Breast epithelium (tissue), 4 donors: ENCODE measurements at places on chromosomes 2 and 18.
A peak's percentile ranks its signal among the peaks of the same experiment; 100 is the strongest.

DNA sequence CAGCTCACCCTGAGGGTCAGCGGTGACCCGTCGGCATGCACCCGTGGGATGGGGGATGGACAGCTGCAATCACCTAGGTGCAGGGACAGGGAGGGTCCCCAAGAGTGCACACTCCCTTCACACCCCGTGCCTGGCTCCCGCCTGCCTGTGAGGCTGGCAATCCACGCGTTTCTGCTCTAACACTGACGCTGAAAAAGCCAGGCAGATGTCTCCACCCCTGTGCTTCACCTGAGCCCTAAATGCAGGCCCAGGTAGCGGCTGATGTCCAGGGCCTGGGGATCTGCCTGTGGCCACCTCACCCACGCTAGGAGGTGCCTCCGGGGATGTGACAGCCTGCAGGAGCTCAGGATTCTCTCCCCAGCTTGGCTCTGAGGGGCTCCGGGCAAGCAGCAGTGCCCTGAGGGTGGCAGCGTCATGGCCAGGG, 212.0 kb upstream of the SALL3 start:
- no peak overlapping the region for H3K4me3 ChIP-seq
- H3K27me3 ChIP-seq: no peaks in the 10 kb centered on the region
- no peaks in the 10 kb centered on the region for H3K4me1 ChIP-seq
- H3K36me3 ChIP-seq: no peaks in the 10 kb centered on the region
- no peak overlapping the region for H3K27ac ChIP-seq

- peaks cover 3% of the 10 kb centered on the region for H3K36me3 ChIP-seq
- H3K27me3 ChIP-seq: no peaks in the 10 kb centered on the region
- no peak overlapping the region for H3K4me3 ChIP-seq
- no peak for DNase-seq
- H3K4me1 ChIP-seq: no peaks in the 10 kb centered on the region
- H3K27ac ChIP-seq: no peak overlapping the region
Measured at GRCh38 chr2:171813126-171813525, 80.9 kb downstream of the SLC25A12 start.

- H3K27ac ChIP-seq: no peak overlapping the region
- no peak for DNase-seq
- no peaks in the 10 kb centered on the region for H3K27me3 ChIP-seq
- H3K4me1 ChIP-seq: no peaks in the 10 kb centered on the region
- H3K36me3 ChIP-seq: no peaks in the 10 kb centered on the region
Measured at GRCh38 chr2:124572934-124573634, 548.0 kb downstream of the CNTNAP5 start.

DNA sequence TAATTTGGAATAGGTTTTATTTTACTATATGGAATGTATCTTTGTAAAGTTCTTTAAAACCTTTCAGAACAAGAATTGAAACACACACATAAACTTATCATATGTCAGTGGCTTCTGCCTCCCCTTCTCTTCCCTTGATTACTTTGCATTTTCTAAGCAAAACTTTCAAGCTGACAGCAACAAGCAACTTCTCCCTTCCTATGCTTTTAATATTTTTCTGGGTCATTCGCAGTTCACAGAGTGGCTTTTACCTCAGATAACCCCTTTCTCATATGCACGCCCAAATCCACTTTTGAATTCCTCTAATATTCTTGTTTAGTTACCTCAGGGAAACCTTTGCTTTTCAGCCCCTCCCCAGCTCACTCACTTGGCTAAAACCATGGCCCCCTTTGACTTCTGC, 36.7 kb upstream of the CDC42EP3 start:
- no peaks in the 10 kb centered on the region for H3K4me1 ChIP-seq
- DNase-seq: no peak
- H3K36me3 ChIP-seq: no peaks in the 10 kb centered on the region
- no peak overlapping the region for H3K4me3 ChIP-seq

DNA sequence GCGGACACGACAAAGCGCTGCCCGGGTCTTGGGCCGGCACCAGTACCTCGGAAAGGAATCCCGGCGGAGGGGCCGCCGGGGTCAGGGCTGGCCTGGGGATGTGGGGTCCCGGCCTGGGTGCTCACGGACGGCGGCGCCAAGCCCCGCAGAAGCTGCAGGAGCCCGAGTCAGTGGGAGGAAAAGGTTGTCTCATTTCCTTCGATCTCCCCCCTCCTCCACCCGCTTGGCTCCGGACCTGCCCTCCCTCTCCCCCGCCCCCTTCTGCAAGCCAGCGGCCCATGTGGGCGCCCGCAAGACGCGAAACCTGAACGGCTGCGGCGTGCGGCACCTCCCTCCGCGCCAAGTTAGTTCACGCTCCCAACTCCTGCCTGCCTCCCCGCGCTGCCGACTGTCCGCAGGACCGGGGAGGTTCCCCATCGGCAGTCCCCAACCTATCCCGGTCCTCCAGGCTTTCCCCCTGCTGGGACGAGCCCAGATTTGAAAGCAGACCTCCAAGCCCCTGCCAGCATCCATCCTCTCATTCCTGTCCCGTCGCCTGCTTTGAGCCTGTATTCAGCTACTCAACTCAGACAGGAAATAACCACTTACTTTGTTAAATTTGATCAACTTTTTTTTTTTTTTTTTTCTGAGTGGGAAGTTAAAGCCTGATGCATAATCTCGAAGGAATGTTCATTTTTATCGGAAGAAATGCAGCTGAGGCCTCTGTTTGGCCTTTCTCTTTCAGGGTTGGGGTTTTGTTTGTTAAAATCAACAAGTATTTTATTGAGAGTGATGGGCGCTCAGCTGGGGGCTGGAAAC, at the start of gene EVA1A:
TSS of gene EVA1A (minus strand) at position 172 of the 798 bp plus-strand sequence. CDS start 42,799 bp downstream, outside the sequence.
- H3K36me3 ChIP-seq: no peaks in the 10 kb centered on the region
- no peak for DNase-seq
- peak within 1 kb of the TSS; percentile 43 for H3K4me3 ChIP-seq
- no peaks in the 10 kb centered on the region for H3K27me3 ChIP-seq

DNA sequence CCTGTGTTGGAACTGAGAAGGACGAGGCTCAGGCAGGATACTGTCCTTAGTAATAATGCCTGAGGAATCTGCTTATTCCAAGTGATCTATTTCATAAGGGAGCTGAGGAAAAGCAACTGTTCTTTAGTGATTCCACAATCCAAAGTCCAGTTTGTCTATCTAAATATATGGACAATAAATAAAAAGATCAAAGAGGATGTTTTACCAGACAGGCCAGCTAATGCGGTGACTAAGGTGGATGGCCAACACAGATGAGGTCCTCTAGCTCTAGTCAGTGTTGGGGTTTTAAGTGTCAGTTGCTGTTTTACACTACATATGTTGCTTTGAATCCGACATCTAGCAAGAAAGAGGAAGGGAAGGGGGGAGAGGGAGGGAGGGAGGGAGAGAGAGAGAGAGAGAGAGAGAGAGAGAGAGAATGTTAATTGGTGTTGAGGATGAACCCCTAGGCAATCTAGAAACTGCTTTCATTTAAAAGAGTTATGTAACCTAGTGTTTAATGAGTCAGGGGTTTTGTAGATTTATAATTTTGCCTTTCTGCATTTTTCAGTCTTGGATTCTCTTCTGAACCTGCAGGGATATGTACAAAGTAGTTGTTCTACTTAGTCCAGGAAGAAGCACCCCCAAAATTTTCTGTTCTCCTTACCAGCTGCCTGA, 27.0 kb upstream of the SCN1A start:
- no peaks in the 10 kb centered on the region for H3K36me3 ChIP-seq
- no peak for DNase-seq
- H3K4me1 ChIP-seq: no peaks in the 10 kb centered on the region
- H3K4me3 ChIP-seq: no peak overlapping the region

DNA sequence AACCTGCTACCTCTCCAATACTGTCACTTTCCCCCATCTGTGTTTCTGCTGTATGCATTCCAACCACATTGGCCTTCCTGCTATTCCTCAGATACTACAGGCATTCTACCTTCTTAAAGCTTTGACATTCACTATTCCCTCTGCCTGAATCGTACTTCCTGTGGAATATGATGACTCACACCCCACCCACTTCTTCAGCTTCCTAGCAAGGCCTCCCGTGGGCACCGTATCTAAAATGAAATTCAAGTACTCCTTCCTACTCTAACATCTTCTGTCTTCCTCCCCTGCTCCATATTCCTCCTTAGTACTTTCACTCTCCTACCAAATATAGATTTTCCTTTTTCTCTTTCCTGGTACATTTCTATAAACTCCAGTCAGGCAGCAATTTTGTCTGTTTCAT, 710.4 kb downstream of the RNF144A start:
- no peak overlapping the region for H3K27ac ChIP-seq
- DNase-seq: no peak
- H3K4me1 ChIP-seq: no peaks in the 10 kb centered on the region
- H3K36me3 ChIP-seq: no peaks in the 10 kb centered on the region
- no peak overlapping the region for H3K4me3 ChIP-seq

DNA sequence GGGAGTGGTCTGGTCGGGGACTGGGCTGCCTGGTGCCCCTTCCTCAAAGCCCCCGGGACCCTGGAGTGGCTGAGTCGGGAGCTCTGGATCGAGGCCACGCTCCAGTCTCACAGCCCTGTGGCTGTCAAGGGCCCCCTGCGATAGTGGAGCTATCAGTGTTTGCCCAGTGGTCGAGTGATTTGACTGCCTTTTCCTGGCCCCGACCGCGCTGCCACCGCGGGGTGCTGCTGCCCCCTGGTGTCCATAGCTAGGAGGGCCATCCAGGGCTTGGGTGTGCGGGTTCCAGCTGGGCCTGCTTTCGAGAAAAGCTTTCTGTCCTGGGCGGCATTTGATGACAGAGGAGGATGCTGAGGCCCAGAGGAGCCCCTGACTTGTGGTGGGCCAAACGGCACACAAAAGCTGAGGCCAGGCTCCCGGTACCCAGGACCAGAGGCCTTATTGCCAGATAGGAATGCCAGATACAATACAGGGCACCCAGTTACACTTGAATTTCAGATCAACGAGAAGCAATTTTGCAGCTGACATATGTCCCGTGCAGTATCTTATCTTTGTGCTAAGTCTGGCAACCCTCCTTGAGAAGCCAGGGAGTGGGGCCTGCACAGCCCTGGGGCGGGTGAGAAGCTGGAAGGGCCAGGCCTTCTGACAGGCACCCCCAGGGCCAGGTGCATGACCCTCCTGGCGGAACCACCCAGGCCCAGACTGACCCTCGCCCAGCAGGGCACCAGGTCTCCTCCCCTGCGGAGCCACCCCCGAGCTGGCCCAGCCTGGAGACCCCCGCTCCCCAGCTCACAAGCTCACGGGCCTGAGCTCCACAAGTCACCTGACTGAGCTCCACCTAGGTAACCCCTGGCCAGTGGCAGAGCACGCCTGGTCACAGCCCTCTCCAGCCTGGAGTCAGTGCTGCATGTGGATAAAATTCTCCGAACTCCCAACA, 13.0 kb downstream of the ODC1 start:
- no peaks in the 10 kb centered on the region for H3K27me3 ChIP-seq
- DNase-seq: peak; percentile 64
- H3K36me3 ChIP-seq: no peaks in the 10 kb centered on the region

DNA sequence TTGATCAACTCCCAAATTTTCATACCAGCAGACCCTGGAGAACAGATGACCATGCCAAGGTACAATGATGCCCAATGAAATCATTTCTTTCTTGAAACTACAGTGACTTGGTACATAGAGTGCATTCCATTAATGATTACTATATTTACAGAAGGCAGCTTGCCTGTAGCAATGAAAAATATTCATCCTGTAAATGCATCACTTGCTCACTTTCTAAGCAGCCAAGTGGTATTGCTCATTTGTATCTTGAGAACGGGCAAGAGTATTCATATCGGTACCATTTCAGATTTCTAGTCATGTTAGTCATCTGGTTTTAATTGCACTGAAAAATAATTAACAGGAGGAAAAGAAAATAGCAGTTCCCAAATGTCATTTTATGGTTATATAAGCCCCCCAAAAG, 59.6 kb downstream of the VIL1 start:
- no peak overlapping the region for H3K27ac ChIP-seq
- H3K27me3 ChIP-seq: no peaks in the 10 kb centered on the region
- no peaks in the 10 kb centered on the region for H3K4me1 ChIP-seq
- peaks cover 3% of the 10 kb centered on the region for H3K36me3 ChIP-seq
- no peak for DNase-seq
